ENCODE measurements at places on chromosomes 1 and 21.

GRCh38 chr1:64624218-64624713 lies 120.6 kb upstream of the RAVER2 start:
- no peaks in the 10 kb centered on the region for H3K27me3 ChIP-seq
- no peak overlapping the region for H3K4me3 ChIP-seq
- peak overlapping the region; percentile 13 for H3K27ac ChIP-seq
- DNase-seq, result no peak
- no peaks in the 10 kb centered on the region for H3K36me3 ChIP-seq

- H3K36me3 ChIP-seq, result no peaks in the 10 kb centered on the region
- no peaks in the 10 kb centered on the region for H3K27me3 ChIP-seq
- no peak for DNase-seq
- H3K4me3 ChIP-seq, result no peak overlapping the region
- H3K4me1 ChIP-seq, result peaks cover 5% of the 10 kb centered on the region
Measured at GRCh38 chr1:222579316-222579715, 10.4 kb downstream of the TAF1A start.

- H3K27ac ChIP-seq, result no peak overlapping the region
- peaks cover 18% of the 10 kb centered on the region for H3K4me1 ChIP-seq
- H3K4me3 ChIP-seq, result no peak overlapping the region
- H3K36me3 ChIP-seq, result no peaks in the 10 kb centered on the region
- DNase-seq, result no peak
- no peaks in the 10 kb centered on the region for H3K27me3 ChIP-seq
Measured at GRCh38 chr1:67339623-67340343, 32.1 kb downstream of the IL12RB2 start.

DNA sequence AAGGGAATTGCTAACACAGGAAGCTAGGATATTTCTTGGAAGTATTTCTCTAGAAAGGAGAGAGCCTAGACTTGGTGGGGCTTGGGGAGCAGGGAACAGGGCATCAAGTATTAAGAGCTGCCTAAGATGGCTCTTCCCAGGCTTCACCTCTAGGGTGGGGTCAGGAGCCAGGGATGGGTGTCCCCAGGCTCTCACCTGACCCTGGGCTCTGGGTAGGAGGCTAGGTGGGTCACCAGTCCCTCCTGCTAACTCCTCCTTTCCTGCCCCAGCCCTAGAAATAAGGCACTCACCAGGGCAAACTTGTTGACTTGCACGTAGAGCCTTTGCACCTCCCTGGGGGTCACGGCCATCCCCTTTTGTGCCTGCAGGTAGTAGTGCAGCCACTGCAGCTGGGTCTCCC lies 15.0 kb downstream of the ETNK2 start:
- peaks cover 84% of the 10 kb centered on the region for H3K36me3 ChIP-seq
- DNase-seq, result no peak
- no peak overlapping the region for H3K4me3 ChIP-seq
- no peaks in the 10 kb centered on the region for H3K27me3 ChIP-seq
- H3K27ac ChIP-seq, result no peak overlapping the region
- H3K4me1 ChIP-seq, result no peaks in the 10 kb centered on the region

DNA sequence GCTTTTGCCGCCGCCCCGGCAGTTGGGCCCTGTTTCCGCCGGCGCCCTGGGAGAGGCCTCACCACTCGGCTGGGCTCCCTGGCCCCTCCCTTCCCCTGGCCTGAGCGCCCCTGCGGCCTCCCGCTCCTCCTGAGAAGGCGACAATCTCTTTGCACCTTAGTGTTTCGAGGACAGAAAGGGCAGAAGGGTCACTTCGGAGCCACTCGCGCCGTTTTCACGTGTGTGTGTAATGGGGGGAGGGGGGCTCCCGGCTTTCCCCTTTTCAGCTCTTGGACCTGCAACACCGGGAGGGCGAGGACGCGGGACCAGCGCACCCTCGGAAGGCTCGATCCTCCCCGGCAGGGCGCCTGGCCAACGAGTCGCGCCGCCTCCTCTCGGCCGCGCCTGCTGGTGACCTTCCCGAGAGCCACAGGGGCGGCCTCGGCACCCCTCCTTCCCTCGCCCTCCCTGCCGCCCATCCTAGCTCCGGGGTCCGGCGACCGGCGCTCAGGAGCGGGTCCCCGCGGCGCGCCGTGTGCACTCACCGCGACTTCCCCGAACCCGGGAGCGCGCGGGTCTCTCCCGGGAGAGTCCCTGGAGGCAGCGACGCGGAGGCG lies 432 bp upstream of the SIM2 start:
- peaks cover 25% of the 10 kb centered on the region for H3K4me1 ChIP-seq
- peaks cover 19% of the 10 kb centered on the region for H3K27me3 ChIP-seq
- H3K36me3 ChIP-seq, result no peaks in the 10 kb centered on the region
- no peak for DNase-seq

DNA sequence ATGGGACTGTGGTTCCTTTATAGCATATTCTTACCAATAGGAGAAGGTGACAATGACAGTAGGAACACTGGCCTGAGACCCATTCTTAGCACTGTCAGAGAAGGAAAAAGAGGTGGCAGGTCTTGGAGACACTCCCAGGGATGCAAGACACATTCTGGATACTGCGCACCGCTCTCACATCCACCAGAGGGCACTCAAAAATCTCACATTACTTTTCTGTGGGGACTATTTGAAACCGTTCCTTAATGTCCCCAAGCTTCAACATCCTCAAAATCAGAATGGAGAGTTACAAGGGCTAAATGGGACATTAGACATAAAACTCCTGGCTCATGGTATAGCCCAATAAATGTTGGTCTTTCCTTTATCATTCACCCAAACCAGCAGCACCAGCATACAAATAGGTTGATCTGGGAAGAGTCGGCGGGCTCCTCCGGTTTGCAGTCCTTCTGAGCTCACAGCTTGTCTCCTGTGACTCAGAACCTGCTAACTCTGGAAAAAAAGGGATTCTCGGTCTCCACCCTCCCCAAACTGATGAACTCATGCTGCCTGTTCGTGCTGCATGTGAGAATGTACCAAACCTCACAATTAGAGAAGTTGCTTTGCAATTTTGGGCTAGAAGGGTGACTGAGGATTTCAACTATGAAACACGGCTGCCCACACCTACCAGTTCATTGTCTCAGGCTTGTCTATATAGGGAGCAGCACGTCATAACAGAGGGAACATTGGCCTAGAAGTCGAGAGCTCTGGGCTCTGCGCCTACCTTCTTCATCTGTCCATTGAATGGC lies 40.2 kb downstream of the IL12RB2 start:
- H3K4me1 ChIP-seq, result no peaks in the 10 kb centered on the region
- no peak for DNase-seq
- peak overlapping the region; percentile 85 for H3K27ac ChIP-seq
- H3K36me3 ChIP-seq, result no peaks in the 10 kb centered on the region
- peak overlapping the region; percentile 28 for H3K4me3 ChIP-seq

DNA sequence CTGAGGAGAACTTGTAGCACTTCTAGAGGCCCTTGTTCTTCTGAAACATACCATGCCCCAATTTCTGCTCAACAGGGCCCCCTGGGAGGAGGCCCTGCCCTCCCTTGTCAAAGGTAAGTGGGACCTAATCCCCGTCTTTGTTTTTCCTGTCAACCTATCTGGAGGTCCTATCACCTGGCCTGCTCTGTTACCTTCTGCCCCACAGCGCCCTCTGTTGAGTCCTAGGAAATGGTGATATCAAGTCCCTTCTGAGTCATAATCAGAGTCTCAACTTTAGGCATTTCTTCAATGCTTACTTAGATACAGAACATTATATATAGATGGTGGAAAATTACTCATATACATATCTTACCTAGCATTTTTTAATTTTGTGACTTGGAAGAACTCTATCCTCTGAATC lies 28.2 kb upstream of the FCRL4 start:
- H3K4me3 ChIP-seq, result no peak overlapping the region
- H3K27me3 ChIP-seq, result peaks cover 7% of the 10 kb centered on the region
- DNase-seq, result no peak
- H3K4me1 ChIP-seq, result no peaks in the 10 kb centered on the region

Data from esophagus squamous epithelium (tissue), 5 donors.